ENCODE measurements at places on chromosomes 5 and 9.

- DNase-seq: no peak
Observed at GRCh38 chr9:124708074-124708473, 63.0 kb downstream of the NR6A1 start.

- DNase-seq: peak; percentile 8
Observed at GRCh38 chr5:179212870-179213269, 132.4 kb downstream of the ADAMTS2 start.

DNA sequence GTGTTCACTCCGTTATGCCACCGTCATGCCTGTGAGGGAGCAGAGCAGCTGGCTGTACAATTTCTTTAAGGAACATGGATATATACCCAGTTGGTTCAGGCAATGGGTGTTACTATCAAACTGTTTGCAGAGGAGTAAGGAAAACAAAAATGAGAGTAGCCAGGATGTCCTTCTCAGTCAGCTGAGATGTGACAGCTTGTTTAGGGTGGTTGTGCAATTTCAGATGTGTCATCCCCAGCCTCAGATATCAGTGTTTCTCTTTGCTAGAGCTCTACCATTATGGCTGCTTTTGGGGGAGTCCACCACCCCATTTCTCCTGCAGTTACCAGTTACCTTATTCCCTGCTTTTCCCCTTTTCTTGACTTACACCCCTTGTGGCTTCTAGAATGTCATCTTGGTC lies 135.2 kb upstream of the SLC24A2 start:
- DNase-seq: peak; percentile 8

- DNase-seq: no peak
Observed at GRCh38 chr9:117286245-117286644, 128.6 kb downstream of the ASTN2 start.

DNA sequence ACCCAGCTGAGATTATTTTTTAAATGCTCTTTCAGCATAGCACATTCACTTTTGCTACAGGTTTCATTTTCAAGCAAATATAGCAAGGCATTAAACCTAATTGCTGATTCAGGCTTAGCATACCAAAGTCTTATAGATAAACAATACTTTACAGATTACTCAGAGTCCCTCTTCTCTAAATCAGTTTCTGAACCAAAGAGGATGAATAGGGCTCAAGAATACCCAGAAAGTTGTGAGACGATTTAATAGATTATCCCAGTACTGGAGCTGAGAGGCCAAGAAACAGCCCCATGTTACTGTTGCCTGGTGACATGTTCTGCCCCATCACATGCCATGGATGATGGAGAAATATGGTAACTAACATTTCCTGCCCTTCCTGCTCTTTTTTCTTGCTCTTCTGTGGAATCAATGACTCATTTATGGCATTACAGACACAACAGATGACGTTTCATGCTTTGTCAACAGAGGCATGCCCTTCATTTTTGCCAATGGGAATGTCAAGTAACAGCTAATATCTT lies 18.1 kb upstream of the SSBP2 start:
- peak; percentile 6 for DNase-seq

- DNase-seq: peak; percentile 84
Observed at GRCh38 chr5:87300744-87301143, 33.1 kb downstream of the RASA1 start.

DNA sequence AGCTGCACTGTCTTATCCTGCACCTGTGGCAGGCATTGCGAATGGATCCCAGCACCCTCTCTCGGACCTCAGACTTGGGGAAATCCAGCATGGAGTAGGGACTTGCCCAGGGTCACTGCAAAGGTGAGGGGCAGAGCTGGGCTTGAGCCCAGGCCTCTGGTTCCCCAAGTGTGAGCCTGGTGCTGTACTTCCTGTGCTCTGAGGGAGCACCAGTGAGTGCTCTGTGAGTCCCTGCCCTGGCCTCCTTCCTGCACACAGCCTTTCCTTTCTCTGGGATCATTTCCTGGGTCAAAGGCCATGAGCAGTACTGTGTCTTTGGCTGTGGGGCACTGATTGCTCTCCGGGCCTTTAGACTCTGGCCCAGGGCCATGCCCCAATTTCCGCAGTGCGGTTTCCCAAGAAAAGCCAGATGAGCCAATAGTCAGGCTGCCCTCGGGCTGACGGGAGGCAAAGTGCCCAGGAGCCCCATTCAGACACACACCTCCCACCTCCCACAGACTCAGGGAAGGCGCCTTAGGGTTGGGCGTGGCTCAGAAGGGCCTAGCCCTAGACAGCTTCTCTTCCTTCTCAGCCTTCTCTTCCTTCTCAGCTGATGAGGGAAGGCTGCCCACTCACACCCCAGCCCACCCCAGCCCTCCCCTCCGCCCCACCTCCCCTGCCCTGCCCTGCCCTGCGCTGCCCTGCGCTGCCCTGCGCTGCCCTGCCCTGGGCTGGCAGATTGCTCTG lies 23.3 kb upstream of the TRIM14 start:
- DNase-seq: peak; percentile 80

- no peak for DNase-seq
Observed at GRCh38 chr9:129547869-129548570, 72.9 kb downstream of the C9orf50 start.

GRCh38 chr5:154249826-154250225 lies 59.3 kb downstream of the GALNT10 start:
- DNase-seq: no peak

GRCh38 chr9:11946531-11946930 lies 746.7 kb upstream of the TYRP1 start:
- no peak for DNase-seq

- no peak for DNase-seq
Observed at GRCh38 chr9:115978659-115979096, 174.9 kb upstream of the PAPPA start.

GRCh38 chr5:158195416-158196210 lies 336.7 kb upstream of the CLINT1 start:
- no peak for DNase-seq

- no peak for DNase-seq
Observed at GRCh38 chr5:115946655-115947054, 15.6 kb upstream of the LVRN start.
